ENCODE measurements at places on chromosomes 4 and X.

DNA sequence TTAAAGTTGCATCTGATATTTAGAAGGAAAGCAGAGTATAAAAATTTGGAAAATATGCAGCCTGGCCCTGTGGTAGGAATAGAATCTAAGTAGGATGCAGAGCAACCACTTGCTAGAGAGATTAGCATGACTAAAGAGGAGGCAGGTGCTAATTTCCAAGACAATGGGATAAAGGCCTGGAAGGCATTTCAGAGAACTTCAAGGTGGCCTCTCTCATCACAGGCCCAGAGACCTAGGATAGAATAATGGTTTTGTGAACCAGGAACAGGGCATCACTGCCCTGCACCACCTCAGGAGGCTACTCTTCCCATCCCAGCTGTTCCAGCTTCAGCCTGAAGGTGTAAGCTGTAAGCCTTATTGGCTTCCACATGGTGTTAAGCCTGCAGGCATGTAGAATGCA is 621.7 kb upstream of the HS3ST1 start:
- DNase-seq: no peak

GRCh38 chr4:4575284-4576211 is 33.7 kb upstream of the STX18 start:
- DNase-seq: peak; percentile 63

DNA sequence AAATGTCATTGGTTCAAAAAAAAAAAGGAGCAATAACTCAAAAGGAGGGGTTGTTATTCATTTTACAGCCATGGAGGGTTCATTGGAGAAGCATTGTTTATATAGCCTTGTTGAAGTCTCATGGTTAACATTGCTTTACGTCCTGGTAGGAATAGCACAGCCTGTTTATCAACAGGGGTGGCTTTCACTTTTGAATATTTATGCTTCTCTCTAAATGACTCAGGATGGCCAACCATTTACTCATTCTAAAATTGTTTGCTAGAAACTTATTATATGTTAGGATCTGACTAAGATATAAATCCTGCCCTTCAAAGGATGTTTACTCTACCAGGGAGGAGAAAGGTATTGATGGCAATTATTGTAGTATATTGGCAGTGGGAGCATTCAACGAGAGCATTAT is 534.1 kb upstream of the GALNTL6 start:
- no peak for DNase-seq

GRCh38 chrX:153638436-153639176 is 8.4 kb upstream of the DUSP9 start:
- DNase-seq: no peak

DNA sequence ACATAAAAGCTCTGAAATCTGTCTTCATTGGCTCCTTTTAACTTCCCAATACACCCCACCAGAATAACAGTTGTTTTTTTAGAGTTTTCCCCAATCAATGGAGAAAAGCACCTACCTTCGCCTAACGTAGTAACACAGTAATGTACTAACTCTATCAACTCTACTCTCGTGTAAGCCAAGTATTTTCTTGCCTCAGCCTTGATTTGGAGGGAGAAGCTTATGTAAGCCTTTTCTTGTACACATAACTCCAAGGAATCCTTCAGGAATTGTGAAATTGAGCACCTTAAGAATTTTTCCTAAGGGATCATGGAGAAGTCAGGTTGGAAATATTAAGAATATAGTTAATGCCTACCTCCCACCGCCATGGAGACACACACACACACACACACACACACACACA is 181.2 kb downstream of the RAPGEF2 start:
- DNase-seq: peak; percentile 50

GRCh38 chr4:149897783-149898182 is 82.1 kb upstream of the IQCM start:
- DNase-seq: no peak

GRCh38 chr4:173264684-173265185 is 69.4 kb downstream of the HMGB2 start:
- DNase-seq: peak; percentile 51

GRCh38 chrX:37653397-37654085 is 32.0 kb upstream of the XK start:
- no peak for DNase-seq

- DNase-seq: no peak
Observed at GRCh38 chrX:117274965-117275364, 812.2 kb upstream of the CT83 start.

DNA sequence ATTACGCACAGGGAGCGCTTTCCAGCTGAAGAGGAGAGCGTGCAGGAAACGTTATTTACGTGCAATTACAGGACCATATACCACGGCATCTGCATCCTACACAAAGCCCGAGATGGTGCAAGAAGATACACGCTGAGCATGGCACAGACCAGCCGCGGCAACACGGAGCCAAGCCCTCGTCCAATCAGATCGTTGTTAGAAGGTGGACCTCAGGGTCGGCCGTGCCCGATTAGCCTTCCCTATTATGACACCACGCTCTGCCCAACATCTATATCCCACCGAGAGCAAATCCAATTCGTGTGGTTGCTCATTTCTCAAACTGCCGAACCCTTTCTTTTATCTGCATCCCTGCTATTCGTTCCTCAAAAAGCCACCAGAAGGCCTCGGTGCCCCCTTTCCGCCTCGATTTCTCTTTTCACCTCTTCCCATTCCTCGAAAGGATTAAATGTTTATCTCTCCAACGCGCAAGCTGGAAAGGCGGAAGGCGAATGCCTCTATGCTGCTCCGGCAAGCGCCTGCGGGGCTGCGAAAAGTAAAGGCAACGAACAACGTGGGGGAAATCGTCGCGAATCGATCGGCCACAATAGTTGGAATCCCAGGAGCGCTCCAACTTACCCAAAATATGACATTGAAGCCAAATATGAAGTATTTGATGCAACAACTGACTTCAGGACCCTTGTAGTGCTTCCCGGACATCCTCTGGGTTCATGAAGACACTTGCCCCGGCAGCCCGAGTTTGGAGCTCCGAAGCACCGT is 702 bp downstream of the TSPAN5 start:
- peak; percentile 67 for DNase-seq

GRCh38 chr4:71194454-71194853 is 144.4 kb upstream of the SLC4A4 start:
- DNase-seq: no peak

GRCh38 chr4:80875642-80876041 is 154.9 kb upstream of the BMP3 start:
- no peak for DNase-seq

DNA sequence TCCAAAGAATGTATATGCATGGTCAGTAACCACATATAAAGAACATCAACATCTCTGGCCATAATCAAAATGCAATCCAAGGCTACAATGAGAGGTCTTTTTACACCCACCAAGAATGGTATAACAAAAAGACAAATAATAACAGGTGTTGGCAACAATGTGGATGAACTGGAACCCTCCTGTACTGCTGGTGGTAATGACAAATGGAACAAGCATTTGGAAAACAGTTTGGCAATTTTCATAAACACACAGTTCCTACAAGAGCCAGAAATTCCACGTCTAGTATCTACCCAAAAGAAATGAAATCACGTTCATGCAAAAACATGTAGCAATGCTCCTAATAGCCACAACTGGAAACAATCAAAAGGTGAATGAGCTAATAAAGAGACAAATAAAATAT is 11.7 kb downstream of the UGT2B4 start:
- no peak for DNase-seq

DNA sequence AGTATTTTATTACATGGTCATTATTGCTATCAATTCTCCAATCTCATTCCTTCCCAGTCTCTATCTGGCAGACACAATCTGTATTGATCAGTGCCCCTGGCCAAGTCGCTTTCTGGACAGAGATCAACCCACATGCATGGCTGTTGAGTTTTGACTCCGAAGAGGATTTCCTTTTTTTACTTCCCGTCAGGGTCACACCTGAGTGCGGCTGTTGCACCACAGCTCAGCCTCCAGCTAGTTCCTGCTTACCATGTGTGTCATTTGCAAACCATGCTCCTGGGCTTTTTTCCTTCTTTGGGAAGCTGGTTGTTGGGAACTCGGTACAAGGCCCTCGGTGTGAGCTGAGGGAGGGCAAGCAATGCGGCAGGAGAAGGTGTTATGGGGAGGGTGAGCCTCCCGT is 11.7 kb downstream of the MAGED2 start:
- DNase-seq: no peak

DNA sequence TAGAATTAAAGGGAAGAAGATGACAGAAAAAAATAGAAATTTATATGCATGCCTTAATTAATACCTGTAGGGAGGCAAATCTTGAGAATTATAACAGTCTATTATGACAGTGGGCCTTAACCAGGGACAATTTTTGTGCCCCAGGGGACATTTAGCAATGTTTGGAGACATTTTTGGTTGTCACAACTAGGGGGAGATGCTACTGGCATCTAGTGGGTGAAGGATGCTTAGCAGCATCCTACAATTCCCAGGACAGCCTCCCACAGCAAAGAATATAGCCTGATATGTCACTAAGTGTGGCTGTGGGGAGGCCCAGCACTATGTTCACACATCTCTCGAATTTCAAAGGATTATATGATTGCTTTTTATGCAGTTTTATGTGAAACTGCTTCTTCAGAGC is 10.5 kb downstream of the GPR82 start:
- peak; percentile 42 for DNase-seq

DNA sequence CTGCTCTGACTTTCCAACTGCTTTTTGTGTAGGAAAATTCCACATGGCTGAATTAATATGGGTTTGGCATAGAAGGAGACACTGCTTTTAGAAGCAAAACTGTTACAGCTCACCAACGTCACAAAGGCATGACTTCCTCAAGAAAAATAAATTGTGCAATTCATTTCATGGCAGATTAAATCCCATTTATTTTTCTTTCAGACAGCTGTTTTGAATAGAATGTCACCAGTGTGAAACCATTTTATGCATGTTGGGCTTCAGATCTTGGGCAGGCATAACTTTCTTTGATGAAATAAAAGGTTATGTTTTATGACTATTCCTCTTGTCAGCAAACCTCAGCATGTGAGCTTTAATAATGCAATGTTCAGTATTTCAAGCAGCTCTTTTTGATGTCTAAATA is 542.8 kb downstream of the GALNTL6 start:
- DNase-seq: peak; percentile 49

GRCh38 chr4:99586322-99586721 is 11.7 kb downstream of the MTTP start:
- no peak for DNase-seq

- no peak for DNase-seq
Observed at GRCh38 chrX:10106806-10107205, 50.0 kb upstream of the CLCN4 start.

- DNase-seq: no peak
Observed at GRCh38 chrX:109672239-109672638, 47.3 kb upstream of the KCNE5 start.

DNA sequence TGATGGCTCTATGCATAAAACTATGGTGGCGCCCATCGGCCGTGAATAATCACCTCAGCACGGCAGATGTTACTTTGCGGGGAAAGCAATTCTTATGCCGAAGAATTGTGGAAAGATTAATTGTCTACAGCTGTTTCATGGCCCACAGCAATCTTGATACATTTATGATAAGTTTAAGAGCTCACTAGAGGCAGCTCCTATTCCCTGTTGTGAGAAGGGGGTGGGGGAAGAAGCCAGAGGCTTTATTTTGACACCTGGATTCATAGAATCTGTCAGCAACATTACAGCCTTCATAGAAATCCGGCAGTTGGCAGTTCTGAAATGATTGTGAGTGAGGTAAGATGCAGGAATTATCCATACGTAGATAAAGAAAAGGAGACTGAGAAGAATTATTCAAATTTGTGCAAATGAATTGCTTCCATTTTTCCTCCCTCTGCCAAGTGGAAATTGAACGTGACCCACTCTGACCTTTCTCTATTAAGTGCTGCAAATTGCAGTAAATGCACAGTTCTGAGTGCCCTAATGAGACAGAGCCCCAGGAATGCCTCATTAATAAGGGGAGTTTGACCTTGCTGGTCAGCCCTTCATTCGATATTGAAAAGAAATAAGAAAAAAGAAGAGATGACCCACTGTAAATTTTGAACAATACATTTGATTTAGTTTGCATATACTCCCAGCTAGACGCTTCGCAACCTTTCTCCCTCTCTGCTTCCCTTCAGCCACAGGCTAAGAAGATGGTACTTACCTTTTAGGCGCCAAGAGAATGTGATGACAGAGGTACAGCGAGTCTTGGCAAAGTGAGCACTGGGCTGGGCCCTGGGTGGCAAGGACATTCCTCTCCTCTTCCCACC is 188.8 kb downstream of the GPAT3 start:
- DNase-seq: no peak

- DNase-seq: no peak
Observed at GRCh38 chr4:164207460-164207859, 546.5 kb upstream of the SMIM31 start.

DNA sequence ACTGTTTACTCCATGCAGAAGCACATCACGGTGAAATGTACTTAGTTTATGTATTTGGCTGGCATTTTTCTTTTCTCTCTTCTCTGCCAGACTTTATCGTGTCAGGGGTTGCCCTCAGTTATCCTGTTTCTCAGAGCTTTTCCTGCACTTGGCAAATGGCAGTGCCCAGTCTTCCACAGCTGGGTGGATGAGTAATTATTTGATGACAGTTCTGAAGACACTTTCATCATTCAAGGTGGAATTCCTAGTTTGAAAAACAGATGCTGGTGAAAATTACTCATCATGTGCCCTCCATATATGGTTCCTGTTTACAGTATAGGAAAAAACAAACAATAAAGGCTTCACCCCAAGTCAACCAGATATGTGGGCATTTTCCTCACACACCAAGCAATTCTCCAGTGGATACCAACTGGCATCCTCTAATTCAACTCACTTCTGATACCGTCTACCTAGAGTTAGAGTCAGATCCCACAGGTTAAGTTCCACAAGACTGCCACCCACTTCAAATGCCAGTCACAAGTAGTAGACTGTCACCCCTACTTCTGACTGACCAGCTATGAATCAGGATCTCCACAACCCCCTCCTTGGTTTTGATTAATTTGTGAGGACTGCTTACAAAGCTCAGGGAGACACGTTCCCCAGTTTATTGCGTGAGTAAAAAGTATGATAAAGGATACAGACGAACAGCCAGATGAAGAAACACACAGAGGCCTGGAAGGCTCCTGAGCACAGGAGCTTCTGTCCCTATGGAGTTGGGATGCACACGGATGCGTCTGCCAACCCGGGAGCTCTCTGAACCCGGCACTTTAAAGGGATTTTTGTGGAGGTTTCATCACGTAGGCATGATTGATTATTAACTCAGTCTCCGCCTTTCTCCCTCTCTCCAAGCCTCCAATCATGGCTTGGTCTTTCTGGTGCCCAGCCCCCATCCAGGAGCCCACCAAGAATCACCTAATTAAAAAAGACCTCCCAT is 72.9 kb downstream of the CLDN34 start:
- no peak for DNase-seq

Measured in fibroblast of skin of scalp (primary cell).